Smooth muscle cell of bladder (primary cell): ENCODE measurements at places on chromosomes 12 and 14. TPM values are rescaled to one million over a fixed set of nuclear protein-coding genes. Genes with fewer than 3 reads are reported as not detected.

Gene RAN
- total RNA-seq = 460 and 531 TPM in 2 replicates

Gene C12orf60
- total RNA-seq = 0.57 and 0.74 TPM in 2 replicates

Gene GUCY2C
- not detected in 2 replicates for total RNA-seq

Gene VWF
- total RNA-seq = 0.85 and 3.7 TPM in 2 replicates

Gene GDF3
- total RNA-seq = not detected in 2 replicates

Gene MIPOL1
- 8.0 and 10.4 TPM in 2 replicates for total RNA-seq

Gene CDK4
- 140 and 210 TPM in 2 replicates for total RNA-seq

Gene AKAP3
- 0.85 and 1.5 TPM in 2 replicates for total RNA-seq

Gene WSCD2
- total RNA-seq = not detected in 2 replicates

Gene ZFHX2
- 0.14 and 0.28 TPM in 2 replicates for total RNA-seq

Gene GZMH
- total RNA-seq = not detected in 2 replicates

Gene IL31
- not detected in 2 replicates for total RNA-seq

Gene CISTR
- not detected in 2 replicates for total RNA-seq

Gene SIX1
- total RNA-seq = 1.8 and 2.8 TPM in 2 replicates

Gene RHOF
- total RNA-seq = 4.3 and 4.4 TPM in 2 replicates

Gene BMP4
- 11.5 and 30.2 TPM in 2 replicates for total RNA-seq

Gene FSCB
- not detected in 2 replicates for total RNA-seq

Gene MUCL1
- not detected in 2 replicates for total RNA-seq

Gene ASB2
- total RNA-seq = 0.28 and 0.55 TPM in 2 replicates

Gene LMBR1L
- total RNA-seq = 57.7 and 58.9 TPM in 2 replicates

Gene PRPF39
- total RNA-seq = 22.3 and 24.9 TPM in 2 replicates

Gene DLGAP5
- total RNA-seq = 3.6 and 4.0 TPM in 2 replicates

Gene KITLG
- 29.0 and 33.9 TPM in 2 replicates for total RNA-seq
